ENCODE measurements at places on chromosomes 3 and 15.
A peak's percentile ranks its signal among the peaks of the same experiment; 100 is the strongest.

DNA sequence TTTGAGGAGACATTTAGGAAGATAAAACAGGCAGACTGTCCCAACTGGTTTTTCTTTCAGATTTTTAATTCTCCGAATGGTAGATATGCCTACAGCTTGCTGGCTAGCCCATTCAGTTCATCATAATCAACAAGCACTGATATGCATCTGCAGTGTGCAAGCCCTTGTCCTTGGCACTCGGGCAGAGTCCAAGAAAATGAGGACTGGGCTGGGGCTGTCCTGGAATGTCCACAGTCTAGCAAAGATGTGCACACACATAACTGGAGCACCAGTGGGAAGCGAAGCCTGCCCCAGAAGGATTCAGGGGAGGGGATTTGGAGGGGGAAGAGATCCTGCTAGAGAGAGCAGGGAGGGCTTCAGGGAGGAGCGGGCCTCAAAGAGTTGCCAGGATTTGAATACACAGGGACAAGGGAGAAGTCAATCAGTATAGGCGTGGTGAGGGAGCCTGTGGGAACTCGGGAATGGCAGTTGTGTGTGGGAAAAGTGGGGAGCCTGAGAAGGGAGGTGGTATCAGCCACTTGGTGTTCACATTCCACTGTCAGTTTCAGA is 8.7 kb downstream of the FAH start:
- ATAC-seq, result no peak

DNA sequence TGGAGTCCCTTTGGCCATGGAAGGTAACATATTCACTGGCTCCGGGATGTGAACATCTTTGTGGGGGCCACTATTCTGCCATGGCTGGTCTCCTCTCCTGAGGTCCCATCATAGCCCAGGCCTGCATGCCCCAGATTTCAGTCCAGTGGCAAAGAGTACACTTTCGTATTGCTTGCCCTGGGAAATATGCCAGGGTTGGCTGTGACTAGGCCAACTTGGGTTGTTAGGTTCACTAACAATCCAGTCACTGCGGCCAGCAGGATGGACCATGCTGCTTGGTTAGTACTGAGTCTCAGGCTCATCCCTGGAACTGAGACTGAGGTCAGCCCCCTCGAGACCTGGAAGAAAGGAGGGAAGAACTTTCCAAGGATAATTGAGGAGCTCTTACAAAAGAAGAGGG is 9.8 kb upstream of the EEFSEC start:
- ATAC-seq, result no peak

DNA sequence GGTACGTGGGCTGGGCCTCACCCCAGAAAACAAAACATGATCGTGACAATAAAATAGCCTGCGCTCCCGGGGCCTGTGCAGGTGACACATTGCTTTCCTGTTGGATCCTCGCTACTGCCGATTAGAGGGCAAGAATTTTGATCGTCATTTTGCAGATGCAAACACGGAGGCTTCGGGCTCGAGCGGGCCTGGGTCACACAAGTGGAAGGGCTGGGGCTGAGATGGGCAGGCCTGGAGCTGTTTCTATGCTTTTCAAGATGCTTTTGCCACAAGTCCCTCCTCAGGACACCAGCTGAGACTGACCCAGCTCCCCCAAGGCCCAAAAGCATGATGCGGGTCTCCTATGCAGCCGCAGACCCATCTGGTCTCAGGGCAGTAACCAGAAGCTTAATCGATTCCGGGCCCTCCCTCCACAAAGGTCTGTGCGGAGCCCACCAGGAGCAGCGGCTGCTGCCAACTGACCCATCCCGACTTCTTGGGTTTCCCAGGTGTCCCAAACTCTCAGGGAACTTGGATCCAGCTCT is 30.0 kb downstream of the RGMA start:
- no peak for ATAC-seq

- ATAC-seq, result peak; percentile 92
Observed at GRCh38 chr15:90412356-90413194, 24.5 kb downstream of the IQGAP1 start.

- no peak for ATAC-seq
Observed at GRCh38 chr15:66941791-66942190, 123.6 kb upstream of the SMAD3 start.

- ATAC-seq, result no peak
Observed at GRCh38 chr3:8516047-8516661, 14.5 kb downstream of the LMCD1 start.

DNA sequence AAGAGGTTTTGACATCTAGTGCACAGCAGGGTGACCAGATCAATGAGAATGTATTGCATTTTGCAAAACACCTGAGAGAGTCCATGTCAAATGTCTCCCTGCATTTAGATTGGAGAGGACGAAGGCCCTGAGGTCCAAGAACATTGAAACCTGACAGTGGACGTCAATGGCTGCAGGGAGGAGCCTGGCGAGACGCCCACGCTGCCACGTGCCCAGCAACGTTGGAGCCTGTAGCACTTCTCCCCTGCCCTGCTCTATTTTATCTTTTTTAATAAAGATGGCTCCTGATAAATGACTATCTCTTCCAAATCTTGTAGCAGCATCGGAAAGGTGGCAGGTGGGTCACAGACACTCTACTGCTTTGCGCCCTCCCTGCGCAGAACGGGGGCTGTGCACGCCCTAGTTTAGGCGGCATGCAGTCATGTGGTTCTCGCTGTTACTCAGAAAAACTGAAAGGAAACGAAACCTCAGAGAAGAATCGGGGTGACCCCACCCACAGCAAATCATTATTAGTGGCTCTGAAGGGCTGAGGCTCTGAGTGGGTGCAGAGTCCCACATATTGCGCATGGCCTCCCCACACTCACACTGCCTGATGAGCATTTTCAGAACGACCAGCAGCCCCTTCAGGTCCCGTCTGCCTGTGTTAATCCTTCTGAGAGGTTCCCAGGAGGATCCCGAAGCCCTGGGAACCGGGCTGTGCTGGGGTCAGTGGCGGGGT is 62.5 kb upstream of the TAMM41 start:
- peak; percentile 50 for ATAC-seq

DNA sequence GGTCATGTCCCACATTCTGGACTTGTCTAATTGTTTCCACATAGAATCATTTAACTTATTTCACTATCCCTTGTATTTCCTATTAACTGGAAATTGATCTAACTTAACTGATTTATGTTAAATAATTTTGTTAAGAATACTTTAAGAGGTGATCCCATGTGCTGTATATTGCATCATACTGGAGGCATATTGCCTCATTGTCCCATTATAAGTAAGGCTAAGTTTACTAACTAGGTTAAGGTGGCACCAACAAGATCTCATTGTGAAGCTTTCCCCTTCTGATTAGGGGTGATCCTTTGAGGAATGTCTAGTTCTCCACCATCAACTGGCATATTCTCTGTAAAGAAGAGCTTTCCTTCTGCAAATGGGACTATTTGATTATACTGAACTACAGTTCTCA is 24.4 kb downstream of the MAP1A start:
- ATAC-seq, result no peak

Measured in stimulated activated memory B cell treated with anti-CD40 and anti-IgM and Interleukin-4, amounts not matched to agents 10 μg/mL and 1 μg/mL and 100 μg/mL, for 72 hours (primary cell).